NB4 (cell line): ENCODE measurements at places on chromosomes 4 and X.

- DNase-seq, result no peak
These were observed 188.5 kb upstream of the STS start for GRCh38 chrX:6959006-6959405.

- no peak for DNase-seq
These were observed 106.8 kb downstream of the UCHL1 start for GRCh38 chr4:41363384-41363981.

DNA sequence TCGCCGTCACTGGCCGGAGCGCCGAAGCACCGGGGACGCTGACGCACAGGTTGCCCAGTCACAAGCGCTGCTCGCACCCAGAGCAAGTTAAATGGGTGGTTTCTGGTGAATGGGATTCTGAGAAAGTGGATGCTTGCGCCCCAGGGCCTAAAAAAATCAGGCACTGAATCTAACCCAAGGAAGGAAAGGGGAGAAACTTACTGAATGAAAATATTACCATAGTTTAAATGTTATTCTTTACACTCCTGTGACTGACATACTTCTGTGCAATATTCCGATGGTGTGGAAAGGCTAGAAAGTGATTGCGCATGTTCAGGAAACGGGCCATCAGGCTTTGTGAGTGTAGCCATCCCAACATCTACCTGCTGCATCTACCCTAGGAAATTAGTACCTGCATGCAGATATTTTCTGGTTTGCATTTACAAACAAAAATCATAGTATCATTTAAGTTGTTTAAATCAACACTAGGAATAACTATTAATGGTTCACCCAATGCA, 838 bp upstream of the ABCG2 start:
- no peak for DNase-seq

GRCh38 chr4:40702800-40703151, 47.0 kb upstream of the NSUN7 start:
- no peak for DNase-seq

DNA sequence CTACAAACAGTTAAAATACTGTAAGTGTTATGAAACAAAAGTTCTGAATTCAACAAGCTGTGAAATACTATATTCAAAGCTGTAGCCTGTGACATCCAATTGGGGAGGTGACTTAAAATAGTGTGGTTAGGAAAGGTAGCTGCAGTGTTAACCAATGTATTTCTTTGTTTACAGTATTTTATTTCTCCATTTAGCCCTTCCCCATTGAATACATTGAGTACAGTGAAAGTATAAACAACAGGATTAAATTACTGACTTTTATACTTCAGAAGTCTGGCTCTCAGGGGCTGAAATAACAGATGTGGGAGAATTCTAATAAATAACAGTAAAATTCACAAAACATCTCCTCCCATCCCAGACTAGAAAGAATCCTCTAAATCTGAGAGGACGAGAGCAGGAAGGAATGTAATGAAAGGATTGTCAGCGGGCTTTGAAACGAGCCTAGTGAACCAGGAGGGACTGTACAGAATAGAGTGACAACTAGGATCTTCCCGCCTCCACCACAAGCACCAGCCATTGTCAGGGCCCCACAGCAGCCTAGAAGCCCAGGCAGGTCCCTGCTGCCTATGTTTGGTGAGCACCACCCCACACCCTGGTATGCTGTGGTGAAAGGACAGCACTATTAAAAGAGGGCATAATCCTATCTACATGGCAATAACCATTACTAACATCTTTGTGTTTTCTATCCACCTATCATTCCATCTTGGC, 73.7 kb downstream of the SPCS3 start:
- no peak for DNase-seq
